Fibroblast of upper back skin (primary cell): ENCODE measurements at places on chromosomes 16 and 17.

DNA sequence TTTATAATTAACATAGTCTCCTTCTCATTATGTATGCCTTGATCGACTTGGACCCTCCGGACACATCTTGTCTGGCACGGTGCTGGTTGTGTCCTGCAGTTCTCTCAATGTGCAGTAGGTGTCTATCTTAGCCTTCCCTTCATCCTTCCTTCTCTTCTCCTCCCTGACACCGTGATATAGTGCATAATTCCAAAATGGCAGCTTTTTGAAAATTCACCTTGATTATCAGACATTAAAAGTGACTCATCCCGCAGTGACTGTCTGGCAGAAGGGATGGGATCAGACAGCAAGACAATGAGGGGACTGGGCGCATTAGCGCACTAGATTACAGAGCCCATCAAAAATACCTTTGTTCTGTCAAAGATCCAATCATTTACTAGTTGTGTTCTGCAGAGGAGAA is 70.0 kb upstream of the PMFBP1 start:
- peak; percentile 70 for DNase-seq

GRCh38 chr16:79316004-79316458 is 284.5 kb downstream of the MAF start:
- DNase-seq, result no peak

DNA sequence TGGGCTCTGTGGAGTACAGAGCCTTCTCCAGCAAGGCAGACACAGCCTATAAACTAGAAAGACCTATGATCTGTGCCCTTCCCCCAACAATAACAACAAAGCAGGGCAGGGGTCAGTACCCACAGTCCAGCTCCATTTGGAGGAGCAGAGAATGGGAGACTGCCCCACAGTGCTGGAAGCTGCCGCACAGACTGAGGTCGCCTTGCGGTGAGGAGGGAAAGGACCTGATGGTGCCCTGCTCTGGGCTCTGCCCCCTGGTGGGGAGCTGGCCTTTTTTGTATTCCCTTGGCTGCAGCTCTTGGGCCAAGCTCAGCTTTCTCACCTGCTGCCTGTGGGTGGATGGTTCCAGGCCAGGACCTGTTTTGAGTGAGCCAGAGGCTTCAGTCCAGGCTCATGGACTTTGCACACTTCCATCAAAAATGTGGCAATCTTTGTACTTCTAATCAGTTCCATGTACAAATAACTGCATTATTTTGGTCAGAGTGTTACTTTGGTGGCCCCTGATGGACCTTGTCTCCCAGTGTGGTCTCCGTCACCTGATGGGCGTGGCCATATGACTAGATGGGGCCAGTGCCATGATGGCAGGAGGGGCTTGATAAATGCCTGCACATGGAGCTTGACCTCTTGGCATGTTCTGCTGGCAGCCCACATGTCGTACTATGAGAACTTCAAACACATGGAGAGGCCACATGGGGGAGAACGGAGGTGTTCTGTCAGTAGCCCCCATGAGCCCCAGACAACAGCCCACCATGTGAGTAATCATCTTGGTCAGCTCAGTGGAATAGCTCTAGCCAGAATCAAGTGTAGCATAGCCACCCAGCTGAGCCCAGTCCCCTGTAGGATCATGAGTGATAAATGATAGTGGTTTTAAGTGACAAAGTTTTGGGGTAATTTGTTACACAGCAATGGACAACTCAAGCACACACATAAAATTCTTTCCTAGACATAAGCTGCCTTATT is 24.2 kb downstream of the B9D1 start:
- DNase-seq, result peak; percentile 12

- DNase-seq, result no peak
These were observed 25.3 kb downstream of the IST1 start for GRCh38 chr16:71920658-71921057.

GRCh38 chr16:27330542-27330941 is 16.8 kb downstream of the IL4R start:
- DNase-seq, result peak; percentile 89

DNA sequence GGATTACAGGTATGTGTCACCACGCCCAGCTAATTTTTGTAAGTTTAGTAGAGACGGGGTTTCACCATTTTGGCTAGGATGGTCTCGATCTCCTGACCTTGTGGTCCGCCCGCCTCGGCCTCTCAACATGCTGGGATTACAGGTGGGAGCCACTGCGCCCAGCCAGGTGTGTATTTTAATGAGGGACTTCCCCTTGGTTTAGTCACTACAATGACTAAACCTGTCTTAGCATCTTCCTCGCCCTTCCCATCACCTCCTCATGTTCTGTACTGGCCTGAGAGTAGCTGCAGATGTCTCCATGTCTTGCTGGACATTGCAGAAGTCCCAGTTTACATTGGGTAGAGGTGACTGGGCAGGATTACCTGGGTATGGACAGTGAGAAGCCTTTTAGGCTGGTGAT is 9.6 kb downstream of the SLC7A6 start:
- no peak for DNase-seq

DNA sequence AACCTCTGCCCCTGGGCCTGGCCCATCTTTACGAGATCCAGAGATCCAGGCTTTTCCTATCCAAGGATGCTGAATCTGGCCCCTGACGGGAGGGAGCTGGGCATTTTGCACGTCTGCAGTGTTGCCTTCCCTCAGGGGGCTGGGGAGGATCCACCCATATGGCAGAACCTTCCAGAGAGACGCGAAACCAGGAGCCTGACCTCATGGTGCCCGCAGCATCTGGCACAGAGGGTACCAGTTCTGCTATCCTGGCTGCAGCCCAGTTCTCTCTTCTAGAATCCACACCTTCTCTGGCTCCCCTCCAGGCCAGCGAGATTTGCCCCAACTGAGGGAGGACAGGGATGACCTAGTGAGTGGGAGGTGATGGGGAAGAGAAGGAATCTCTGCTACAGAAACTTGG is 20.5 kb upstream of the ZNF652 start:
- no peak for DNase-seq

- no peak for DNase-seq
These were observed 7.9 kb upstream of the GEMIN4 start for GRCh38 chr17:759964-760363.

DNA sequence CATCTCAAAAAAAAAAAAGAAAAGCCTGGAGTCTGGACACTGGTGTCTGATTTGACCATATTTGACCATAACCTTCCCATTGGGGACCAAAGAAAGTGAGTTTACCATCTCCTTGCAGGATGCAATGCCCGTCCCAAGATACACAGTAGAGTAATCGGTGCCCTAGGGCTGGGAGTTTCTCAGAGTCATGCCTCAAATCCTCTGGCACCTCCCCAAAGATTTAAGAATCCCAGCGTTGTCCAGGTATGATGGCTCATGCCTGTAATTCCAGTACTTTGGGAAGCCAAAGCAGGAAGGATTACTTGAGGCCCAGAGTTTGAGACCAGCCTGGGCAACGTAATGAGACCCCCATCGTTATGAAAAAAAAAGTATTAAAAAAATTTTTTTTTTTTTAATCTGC is 5.0 kb downstream of the PITPNM3 start:
- DNase-seq, result no peak

DNA sequence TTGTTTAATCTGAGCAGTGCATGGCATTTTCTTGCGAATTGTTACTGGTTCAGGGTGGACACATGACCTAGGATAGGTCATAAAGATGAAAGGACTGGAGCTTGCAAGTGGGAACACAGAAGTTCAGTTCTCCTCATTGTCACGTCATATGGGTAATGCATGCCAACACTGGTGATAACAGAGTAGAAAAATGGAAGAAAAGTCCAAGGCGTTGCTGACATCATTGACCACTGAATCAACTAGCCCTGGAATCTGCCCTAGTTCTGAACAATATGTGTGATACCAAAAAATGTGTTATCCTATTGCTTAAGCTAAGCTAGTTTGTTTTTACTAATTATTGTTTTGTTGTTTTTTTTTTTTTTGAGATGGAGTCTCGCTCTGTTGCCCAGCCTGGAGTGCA is 234.2 kb upstream of the MAF start:
- DNase-seq, result no peak

DNA sequence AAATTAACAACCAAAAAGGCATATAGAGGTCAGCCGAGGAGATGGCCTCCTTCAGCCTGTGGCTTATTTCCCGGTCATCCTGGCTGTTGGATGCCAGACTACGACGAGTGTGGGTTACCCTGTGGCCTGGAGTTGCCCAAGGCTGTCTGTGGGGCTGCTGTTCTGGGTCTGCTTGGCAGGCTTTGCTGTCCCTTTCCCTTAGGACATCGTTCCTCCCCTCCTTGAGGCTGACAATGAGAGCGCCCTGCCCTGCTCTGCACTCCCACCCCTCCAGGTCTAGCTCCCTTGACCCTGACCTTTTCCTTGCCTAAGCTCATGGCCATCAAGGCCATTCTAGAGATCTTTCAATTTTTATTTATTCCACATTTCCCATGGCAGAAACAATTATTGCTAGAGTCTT is 1.9 kb upstream of the CBFB start:
- no peak for DNase-seq

DNA sequence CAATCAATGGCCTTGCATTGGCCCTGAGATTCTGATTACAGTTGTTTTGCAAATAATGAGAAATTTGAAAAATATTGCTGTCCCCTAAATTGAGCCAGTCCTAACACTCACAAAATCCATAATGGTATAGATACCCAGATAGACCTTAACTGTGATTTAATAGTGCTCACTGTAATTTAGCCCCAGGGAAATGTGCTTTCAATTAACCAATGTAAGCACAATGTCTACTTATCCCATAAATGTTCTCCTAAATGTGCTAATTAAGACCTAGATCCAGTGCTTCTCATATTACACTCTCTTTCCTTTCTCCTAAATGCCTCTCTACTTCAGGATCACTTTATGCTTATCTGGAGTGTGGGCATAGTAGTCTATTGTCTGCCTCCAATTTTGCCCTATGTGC is 417.8 kb upstream of the CCL2 start:
- DNase-seq, result no peak

DNA sequence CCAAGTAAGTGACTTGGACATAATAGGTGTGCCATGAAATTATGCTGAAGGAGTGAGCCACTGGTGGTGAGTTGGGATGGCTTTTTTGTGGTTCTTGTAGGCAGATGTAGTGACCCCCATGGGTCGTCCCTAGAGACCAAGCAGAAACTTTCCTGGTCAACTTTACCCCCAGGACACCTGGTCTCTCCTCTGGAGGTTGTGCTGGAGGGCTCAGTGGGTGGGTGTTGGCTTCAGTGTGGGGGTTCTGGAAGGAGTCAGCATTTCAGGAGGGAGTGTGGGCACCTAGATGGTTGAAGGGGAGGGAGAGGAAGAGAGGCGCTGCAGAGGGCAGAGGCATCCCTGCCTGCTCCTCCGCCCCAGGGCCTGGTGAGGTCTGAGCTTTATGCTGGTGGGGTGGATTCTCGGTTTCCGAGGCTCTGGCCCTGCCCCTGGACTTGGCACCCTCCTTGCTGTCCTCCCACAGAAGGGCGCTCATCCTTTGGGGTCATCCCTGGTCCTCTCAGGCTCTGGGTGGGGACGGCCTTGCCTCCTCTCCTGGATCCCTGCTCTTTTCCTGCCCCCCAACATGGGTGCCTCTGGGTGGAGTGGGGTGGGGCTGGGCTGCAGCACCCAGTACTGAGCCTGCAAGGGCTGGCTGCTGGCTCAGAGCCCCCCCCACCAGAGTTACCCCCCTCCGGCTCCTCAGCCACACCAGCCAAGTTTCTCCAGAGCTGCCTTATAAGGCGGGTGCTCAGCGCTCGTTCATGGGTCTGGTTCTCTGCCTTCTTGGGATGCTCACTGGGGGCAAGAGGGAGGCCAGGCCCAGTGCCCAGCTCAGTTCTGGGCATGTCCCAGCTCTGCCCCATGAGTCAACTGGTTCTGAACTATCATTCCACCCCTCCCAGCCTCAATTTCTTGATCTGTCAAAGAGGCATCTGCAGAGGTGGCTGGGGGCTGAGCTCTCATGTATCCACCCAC is 266.8 kb downstream of the SEC14L1 start:
- DNase-seq, result no peak

DNA sequence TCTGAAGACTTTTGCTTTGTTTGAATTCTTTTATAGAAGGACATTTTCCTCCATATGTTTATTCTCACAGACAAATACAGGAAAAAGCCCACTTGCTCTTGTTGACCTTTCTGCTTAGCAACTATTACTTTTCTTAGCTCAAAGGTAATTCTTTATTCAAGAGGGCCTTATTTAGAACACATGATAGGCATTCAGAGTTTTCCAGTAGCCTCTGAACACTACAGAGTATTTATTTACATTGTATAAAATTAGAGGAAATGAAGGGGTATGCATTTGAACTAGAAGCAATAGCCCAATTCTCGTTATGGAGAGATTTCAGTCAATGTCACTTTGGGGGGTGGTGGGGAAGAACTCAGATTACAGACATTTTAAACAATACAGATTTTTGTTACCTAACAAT is 581.7 kb downstream of the KCNJ2 start:
- no peak for DNase-seq

- DNase-seq, result peak; percentile 34
These were observed 770.8 kb upstream of the SOX9 start for GRCh38 chr17:71349908-71350600.
